Stimulated activated naive CD8-positive, alpha-beta T cell treated with anti-CD3 and anti-CD28 coated beads, Interleukin-15, Interleukin-2, amounts not matched to agents 100 U/mL and 50 U/mL, for 24 hours (primary cell): ENCODE measurements at places on chromosomes 16 and 17.

GRCh38 chr17:31580706-31581490 lies 189.4 kb downstream of the RAB11FIP4 start:
- DNase-seq: no peak

DNA sequence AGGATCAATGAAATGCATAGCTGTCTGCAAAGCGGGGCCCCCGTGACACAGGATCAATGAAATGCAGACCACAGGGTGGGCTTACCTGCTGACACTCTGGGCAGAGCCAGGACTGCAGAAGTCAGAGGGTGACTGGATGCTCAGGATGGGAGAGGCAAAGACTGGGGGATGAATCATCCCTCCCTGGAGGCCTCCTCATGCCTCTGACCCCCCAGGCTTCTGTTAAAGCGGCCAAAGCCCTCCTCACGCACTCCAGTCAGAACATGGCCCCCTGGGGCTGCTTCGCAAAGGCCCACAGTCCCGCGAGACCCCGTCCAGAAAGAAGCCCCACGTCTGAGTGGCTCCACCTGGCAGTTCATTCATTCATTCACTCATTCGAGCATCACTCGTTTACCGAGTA lies 38.4 kb upstream of the FOXF1 start:
- DNase-seq: no peak

DNA sequence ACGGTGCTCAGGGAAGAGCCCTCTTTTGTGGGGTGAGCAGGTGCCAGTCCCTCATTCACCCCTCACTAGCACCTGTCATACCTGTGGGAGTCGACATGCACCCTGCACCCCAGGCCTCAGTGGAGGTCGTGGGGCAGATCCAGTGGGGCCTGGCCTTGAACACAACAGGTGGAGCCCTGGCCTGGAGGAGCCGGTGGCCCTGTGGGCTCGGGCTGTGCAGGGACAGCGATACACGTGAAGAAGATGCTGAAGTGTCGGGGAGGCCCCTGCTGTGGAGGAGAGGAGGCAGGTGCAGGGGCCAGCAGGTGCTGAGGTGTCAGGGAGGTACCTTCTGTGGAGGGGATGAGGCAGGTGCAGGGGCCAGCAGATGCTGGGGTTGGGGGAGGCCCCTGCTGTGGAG lies 31.8 kb downstream of the ZNF750 start:
- no peak for DNase-seq

- DNase-seq: no peak
These were observed 14.5 kb upstream of the TNFRSF13B start for GRCh38 chr17:16986391-16986790.

DNA sequence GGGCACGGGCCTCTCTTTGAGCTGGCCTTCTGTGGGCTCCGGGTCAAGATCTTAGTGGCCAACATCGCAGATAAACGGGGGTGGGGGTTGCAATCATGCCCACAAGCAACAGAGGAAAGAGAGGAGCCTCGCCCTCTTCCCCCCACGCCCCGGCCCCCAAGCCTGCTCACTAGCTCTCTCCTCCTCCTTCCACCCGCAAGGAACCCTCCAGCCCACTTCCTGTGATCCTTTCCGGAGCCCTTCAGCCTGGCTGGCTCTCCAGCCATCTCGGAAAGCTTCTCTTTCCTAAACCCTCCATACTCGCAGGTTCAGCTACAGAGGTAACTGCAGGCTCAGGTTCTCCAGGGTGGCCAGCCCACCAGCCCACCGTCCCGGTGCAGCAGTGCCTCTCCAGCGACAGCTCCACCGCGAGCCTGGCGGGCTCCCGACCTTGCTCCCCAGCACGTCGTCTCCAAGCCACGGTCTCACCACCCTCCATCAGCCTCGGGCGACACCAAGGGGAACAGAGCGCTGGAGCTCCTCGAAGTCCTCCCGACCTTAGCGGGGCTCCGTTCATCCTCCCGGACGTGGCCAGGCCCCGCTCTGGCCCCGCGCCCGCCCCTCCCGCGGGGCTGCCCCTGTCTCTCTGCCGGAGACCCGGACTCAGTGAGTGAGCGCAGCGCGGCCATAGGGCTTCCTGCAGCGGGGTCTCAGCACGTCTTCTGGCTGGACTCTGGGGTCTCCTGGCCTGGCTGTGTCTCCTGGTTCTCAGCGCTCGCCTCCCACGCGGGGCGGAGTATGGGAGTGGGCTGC lies 12.9 kb upstream of the ODF4 start:
- DNase-seq: peak; percentile 57

- no peak for DNase-seq
These were observed 15.6 kb downstream of the NGFR start for GRCh38 chr17:49510720-49511110.

GRCh38 chr17:63436523-63437110 lies 9.5 kb downstream of the CYB561 start:
- no peak for DNase-seq
